ENCODE measurements at places on chromosomes 5 and 9. TPM values are rescaled to one million over a fixed set of nuclear protein-coding genes. Genes with fewer than 3 reads are reported as not detected.

SNX24 gene
- total RNA-seq = 19.2 TPM

PTGR1 gene
- total RNA-seq = 52.6 TPM

HAVCR2 gene
- total RNA-seq = not detected

XRCC4 gene
- total RNA-seq = 14.2 TPM

GABRA6 gene
- not detected for total RNA-seq

OR1Q1 gene
- not detected for total RNA-seq

SLC1A3 gene
- 0.45 TPM for total RNA-seq

SLC2A6 gene
- 11.6 TPM for total RNA-seq

SAXO1 gene
- total RNA-seq = not detected

RLN1 gene
- not detected for total RNA-seq

PLCXD3 gene
- total RNA-seq = 0.05 TPM

PNPLA7 gene
- total RNA-seq = 1.1 TPM

DNA sequence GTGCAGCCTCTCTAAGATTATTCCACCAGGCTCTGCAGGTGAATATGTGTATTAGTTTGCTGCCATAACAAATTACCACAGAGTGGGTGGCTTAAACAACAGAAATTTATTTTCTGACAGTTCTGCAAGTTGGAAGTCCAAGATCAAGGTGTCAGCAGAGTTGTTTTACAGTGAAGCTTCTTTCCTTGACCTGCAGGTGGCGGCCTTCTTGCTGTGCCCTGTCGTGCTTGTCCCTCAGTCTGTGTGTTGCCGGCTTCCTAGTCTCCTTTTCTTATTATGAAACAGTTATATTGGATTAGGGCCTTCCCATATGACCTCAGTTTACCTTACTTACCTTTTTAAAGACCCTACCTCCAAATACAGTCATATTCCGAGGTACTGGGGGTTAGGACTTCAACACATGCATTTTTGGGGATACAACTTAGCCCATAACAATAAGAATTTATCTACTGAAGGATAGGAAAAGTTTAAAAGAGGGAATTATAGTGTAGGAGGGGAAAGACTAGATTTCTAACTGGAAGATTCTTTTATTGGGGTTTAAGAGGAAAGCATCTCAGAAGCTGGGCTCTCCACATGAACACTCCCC is 97.4 kb downstream of the OSTF1 start:
- DNase-seq = peak; percentile 29

DNA sequence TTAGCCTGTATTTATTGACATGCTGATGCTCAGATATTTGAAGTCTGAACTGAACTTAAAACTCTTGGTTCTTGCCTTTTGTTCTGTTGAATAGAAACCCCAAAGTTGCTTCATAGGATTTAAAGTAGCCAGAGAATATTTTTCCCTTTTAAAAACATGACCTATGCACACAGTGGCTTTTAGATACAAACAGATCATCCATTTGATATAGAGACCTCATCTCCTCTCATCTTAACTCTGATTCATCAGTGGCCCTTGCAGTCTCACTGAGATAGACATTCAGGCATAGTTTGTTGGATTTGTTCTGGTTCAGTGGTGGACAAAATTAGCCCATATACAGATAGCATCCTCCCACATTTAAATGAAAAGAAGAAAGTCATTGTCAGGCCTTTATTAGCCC is 43.5 kb upstream of the PJA2 start:
- no peak for DNase-seq

GRCh38 chr9:95864852-95865580 is 10.5 kb upstream of the ERCC6L2 start:
- no peak for DNase-seq

DNA sequence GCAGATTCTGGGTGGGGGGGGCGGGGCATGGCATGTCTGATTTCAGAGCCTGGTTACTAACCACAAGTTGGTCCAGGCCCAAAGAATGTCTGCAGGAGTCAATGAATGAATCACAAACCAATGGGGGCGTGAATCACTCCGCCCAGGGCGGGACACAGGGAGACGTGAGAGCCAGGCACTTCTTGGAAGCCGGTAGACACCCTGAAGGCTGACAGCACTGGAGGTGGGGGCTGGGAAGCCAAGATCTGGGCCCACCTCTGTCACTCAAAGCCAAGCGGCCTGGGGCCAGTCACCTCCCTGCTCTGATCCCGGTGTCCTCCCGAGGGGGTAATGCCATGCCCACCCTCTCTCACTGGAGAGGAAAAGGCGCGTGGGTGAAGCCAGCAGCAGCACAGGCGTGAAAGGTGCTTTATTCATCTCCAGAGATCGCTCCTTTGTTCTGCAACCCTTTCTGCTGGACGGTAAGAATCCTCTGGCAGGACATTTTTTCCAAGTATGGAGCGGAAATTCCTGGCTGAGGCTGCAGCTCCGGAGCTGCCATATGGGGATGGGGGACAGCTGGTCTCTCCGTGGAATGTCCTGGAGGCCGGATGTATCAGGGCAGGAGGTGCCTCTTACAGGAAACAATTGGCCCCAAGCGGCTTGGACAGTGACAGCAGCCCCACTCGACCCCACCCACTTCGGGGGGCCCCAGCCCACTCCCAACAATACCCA is 85.0 kb downstream of the STK10 start:
- DNase-seq = peak; percentile 94

DNA sequence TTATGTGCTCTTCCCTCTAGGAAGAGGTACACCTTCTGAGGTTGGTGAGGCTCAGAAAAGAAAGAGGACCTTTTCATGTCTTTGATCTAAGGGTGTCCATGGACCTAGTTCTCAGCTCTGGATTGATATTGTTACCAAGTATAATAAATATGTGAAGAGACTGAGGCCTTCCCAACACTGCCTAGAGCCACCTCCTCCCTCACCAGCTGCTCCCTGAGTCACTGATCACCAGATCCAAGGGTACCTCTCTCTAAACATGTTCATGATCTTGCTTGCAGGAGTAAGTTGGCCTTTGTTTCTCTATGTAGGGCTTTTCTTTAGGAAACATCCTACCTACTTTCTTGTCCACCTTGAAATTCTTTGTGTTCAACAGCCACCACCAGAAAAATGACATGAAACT is 218.8 kb upstream of the ADRA1B start:
- DNase-seq = no peak

GRCh38 chr9:77175151-77175550 is 2.2 kb upstream of the VPS13A start:
- no peak for DNase-seq

DNA sequence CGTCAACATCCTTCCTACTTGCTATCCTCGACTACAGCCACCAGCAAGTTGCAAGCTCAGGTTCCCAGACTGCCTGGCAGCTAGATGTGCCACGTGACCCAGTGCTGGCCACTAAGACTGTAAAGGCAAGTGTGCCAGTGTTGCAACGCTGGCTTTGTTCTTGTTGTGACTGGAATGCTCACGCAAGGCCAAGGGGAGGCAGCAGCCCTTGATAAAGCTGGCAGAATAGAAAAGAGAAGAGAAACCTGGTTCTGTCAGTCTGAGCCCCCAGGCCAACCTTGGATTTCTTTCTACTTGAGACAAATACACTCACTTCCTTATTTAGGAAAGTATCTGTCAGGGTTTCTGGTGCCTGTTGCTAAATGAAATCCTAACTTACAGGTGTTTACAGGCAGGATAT is 113.0 kb downstream of the KLHL3 start:
- no peak for DNase-seq

DNA sequence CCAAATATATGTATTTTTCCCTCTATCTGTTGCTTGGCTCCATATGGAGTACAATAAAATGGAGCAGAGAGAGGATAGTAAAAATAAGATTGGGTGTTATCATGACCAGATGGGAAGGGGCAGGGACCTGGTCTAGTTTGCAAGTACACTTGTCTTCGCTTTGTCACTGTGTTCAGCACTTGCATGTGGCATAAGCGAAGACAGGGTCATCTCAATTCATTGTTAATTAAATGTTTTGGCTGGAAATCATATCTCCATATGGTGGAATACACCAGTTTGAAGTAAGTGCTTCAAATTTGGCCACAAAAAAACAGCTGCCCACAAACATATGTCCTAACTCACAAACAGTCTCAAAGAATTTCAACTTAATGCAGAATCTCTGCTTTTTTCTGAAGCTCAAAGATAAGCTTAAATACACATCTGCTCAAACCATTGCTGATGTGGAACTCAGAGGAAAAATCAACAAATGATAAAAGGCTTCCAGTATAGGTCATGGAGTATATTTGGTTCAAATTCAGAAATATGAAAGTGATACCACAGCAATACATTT is 865.4 kb downstream of the TLE4 start:
- no peak for DNase-seq

GRCh38 chr5:127358740-127359139 is 68.1 kb downstream of the MEGF10 start:
- DNase-seq = no peak

- no peak for DNase-seq
These were observed 247.5 kb downstream of the DOCK8 start for GRCh38 chr9:462121-462520.

- DNase-seq = no peak
These were observed 327.6 kb downstream of the ACTL7B start for GRCh38 chr9:108528231-108528630.

GRCh38 chr5:154740957-154741356 is 14.2 kb upstream of the LARP1 start:
- peak; percentile 25 for DNase-seq

GRCh38 chr5:159878988-159879471 is 37.3 kb upstream of the ADRA1B start:
- DNase-seq = peak; percentile 85

DNA sequence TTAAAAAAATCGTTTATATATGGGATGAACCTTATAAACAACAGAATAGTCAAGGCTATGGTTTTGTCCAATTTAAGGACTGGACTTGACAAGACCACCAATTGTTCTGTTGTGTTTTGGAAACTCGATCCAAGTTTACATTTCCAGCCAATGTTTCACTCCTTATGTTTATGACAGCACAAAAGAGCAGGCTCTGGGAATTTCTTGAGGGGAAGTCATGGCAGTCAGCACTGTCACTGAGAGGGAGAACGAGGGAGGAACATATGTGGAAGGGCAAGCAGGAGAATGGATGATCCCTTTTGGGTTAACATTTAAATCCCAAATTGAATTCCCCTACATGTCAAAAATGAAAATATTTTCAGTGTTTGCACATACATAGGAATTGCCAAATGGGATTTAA is 292.5 kb downstream of the MARCHF11 start:
- no peak for DNase-seq

GRCh38 chr5:96572864-96573512 is 89.2 kb upstream of the CAST start:
- DNase-seq = peak; percentile 93

GRCh38 chr5:71588533-71588885 is 1.4 kb downstream of the MCCC2 start:
- DNase-seq = no peak

DNA sequence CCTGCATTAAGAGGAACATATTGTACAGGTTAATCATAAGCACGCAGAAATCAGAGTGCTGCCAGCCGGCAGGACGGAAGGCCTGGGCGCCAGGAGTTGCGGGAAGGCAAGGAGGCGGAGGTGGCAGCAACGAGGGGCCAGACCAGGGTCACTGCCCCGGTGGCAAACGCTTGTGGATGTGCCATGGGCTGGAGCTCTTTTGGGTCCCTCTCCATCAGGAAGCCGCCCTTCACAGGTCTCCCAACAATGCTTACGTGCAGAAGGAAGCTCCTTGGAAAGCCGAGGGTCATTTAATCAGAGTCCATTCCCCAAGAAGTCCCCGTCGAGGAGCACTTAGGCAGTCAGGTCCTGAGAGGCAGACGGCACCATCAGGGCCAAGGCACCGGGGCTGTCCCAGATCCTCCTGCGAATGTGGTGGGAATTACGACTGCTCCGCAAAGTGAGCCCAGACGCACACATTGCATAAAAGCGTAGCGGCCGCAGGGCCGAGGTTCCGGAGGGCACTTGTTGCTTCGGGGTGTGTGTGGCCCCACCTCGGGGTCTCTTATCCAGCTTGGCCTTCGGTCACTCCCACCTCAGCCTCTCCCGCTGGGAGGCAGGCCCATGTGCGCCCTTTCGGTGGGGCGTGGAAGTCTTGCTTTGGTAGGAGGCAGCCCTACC is 20.5 kb downstream of the MRPL36 start:
- DNase-seq = no peak

DNA sequence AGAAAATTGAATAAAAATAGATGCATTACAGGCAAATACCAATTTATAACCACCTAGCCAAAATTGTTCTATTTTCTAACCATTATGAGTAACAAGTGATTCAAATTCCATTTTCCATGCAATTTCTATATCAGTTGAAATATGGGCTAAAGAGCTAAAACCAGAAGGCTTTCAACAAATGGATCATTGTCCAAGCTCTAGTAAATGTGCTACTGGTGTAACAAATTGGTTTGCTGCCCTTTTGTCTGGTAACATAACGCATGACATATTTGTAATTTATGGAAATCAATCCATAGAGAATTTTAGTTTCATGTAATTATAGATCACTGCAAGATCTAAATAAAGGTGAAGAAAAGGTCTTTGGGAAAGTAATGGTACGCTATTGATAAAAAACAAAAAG is 708.0 kb upstream of the GRAMD2B start:
- DNase-seq = no peak

DNA sequence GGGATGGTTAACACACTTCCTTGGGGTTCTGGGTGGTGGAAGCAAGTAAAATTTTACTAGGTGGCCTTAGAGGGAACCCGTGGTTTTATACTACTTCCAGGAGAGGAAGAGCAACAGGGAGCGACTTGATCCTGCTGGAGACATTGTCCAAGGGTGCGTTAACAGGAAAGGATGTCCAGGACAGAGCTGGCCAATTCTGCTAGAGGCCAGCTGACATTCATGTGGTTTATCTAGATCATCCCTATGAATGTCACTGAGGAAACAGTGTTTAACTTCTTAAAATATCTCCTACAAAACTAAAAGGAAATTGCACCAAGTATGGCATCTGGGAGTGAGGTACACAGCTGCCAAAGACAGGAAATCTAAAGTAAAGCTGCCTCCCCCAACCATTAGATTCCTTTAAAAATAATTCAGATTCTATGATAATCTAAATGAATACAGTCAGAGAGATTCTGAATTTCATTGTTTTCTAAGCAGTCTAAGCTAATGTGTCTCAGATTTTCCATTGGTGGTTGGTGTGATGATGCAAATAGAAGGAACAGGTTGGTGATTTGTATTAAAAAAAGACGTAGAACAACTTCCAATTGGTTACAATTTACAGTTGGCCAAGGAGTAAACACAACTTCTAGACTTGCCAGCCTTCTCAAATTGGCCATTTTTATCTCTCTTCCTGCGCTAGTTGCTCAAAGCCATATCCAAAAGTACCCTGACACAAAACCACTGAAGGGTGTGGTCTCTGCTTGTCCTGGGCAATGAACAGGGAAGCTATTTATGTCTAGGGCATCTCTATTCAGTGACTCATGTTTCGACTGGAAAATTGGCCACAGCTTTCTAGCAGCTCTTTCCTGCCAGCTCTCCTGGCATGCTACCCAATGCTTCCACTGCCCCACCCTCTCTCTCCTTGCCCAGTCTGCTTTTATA is 574.7 kb upstream of the MEF2C start:
- peak; percentile 6 for DNase-seq

GRCh38 chr9:131633491-131634031 is 88.2 kb downstream of the PRRT1B start:
- DNase-seq = no peak
